Activated naive CD8-positive, alpha-beta T cell treated with anti-CD3 and anti-CD28 coated beads, Interleukin-2, amount 50 U/mL, for 24 hours (primary cell): ENCODE measurements at places on chromosomes 5 and 9.

DNA sequence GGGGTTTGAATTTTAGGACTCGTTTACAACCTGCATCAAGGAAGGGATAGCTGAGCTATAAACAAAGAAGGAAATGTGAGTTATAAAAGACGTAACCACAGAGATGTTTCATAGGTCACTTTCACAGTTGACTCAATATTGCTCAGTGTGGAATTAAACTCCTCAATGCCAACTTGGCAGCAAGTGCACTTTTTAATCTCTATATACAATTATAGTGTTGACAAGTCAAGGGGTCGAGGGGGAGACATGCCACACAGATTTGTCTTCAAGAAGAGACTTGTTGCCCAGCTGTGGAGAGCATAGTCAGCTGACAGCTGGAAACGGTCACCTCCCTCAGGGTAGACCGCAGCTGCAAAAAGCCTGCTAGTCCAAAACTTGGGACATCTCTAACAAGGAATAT is 163.4 kb upstream of the DMAC1 start:
- no peak for DNase-seq
- no peak overlapping the region for H3K27ac ChIP-seq

DNA sequence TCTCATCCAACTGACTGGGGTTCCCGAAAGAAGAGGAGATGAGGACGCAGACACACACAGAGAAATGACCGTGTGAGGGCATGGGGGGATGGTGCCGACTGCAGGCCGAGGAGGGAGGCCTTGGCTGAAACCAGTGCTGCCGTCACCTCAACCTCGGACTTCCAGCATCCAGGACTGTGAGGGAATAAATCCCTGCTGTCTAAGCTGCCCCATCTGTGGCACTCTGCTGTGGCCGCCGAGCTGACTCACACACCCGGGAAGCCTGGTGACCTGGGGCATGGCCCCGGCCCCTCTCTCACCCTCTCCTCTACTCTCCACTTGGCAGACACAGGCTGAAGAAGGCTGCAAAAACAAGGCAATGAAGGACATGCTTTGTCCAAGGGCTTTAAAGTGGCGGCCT is 4.4 kb upstream of the COL5A1 start:
- H3K27ac ChIP-seq, result no peak overlapping the region
- H3K27me3 ChIP-seq, result peaks cover 15% of the 10 kb centered on the region
- no peaks in the 10 kb centered on the region for H3K36me3 ChIP-seq
- DNase-seq, result no peak
- no peaks in the 10 kb centered on the region for H3K4me1 ChIP-seq

DNA sequence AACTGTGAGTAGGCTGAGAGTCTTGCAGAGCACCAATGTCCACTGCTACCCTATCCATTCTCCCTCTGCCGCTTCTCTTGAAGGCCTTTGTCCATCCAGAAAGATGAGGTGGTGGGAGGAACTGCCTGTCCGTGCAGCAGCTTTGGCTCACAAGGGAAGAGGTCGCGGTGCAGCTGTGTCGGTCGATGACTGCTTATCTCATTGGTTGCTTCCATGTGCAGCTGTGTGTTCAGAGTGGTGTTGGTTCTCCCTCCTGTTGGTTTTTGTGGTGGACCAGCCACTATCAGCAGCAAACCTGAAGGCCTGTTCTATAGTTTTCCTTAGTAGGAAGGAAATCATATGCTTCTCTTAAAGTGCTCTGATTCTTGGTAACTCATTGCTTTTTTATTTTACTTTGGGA is 40.7 kb downstream of the SPTAN1 start:
- H3K4me3 ChIP-seq, result no peak overlapping the region
- peaks cover 2% of the 10 kb centered on the region for H3K4me1 ChIP-seq
- H3K27ac ChIP-seq, result no peak overlapping the region
- H3K27me3 ChIP-seq, result no peaks in the 10 kb centered on the region
- no peak for DNase-seq

DNA sequence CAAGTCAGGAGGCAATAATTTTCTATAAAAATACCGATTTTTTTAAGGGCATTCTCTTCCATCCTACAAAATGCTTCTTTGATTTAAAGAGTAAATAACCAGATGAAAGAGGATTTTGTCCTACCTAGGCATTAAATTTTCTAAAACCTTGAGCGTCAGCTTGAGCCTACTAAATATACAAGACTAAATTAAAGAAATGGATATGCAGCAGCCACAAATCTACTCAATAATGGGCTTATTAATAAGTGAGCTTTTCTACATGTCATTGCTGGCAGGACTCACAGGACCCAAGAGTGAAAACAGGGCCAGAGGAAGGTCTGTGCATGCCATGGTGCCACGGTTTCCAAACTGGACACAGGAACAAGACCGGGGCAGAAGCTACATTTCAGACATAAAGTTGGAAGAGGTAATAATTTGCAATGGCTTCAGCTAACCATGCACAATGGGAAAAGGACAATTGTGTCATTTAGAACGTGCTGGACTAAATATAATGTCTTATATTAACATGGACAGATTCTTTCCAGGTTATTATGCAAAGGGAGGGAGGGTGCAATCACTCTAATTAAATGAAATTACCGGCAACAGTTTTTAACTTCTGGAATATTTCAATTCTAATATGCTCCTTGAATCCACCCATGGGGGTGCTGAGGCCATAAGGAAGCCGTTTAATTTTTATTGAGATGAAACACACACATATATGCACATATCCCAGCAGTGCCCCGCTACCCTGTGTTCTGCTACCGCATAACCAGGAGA is 5.2 kb downstream of the WHRN start:
- DNase-seq, result no peak
- no peak overlapping the region for H3K4me3 ChIP-seq
- peaks cover 46% of the 10 kb centered on the region for H3K4me1 ChIP-seq
- peaks cover 6% of the 10 kb centered on the region for H3K27me3 ChIP-seq
- H3K36me3 ChIP-seq, result no peaks in the 10 kb centered on the region

- no peak overlapping the region for H3K27ac ChIP-seq
- no peak for DNase-seq
- no peaks in the 10 kb centered on the region for H3K36me3 ChIP-seq
- no peaks in the 10 kb centered on the region for H3K27me3 ChIP-seq
- no peaks in the 10 kb centered on the region for H3K4me1 ChIP-seq
Observed at GRCh38 chr9:117696154-117696553, 8.0 kb upstream of the TLR4 start.

DNA sequence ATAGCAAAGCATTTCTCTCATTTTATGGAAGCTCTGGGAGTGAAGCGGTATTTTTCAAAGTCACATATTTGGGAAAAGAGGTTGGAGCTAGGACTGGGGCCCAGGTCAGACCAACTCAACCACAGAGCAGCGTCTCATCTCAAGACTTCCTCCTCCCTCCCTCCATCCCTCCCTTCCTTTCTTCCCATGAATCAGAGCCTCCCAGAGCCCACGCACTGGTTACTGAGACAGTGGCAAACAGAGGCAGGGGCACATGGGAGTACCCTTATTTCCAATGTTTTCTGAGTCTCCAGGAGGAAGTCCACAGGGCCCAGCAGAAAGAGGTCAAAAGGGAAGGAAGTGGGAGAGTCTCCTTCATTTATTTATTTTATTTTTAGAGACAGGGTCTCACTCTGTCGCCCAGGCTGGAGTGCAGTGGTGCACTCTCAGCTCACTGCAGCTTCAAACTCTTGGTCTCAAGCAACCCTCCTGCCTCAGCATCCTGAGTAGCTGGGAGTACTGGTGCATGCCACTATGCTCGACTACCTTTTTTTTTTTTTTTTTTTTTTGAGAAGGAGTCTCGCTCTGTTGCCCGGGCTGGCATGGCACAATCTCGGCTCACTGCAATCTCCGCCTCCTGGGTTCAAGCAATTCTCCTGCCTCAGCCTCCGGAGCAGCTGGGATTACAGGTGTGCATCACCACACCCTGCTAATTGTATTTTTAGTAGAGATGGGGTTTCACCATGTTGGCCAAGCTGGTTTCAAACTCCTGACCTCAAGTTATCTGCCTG is 52.5 kb upstream of the CDKN2AIPNL start:
- H3K36me3 ChIP-seq, result no peaks in the 10 kb centered on the region
- no peak overlapping the region for H3K4me3 ChIP-seq
- DNase-seq, result no peak
- peaks cover 25% of the 10 kb centered on the region for H3K4me1 ChIP-seq

- H3K27me3 ChIP-seq, result peaks cover 71% of the 10 kb centered on the region
- H3K4me1 ChIP-seq, result peaks cover 13% of the 10 kb centered on the region
- no peak for DNase-seq
- peak within 1 kb of the TSS; percentile 59 for H3K4me3 ChIP-seq
Observed at GRCh38 chr5:141430332-141431113, at the start of gene PCDHGA12. Gene PCDHGA12, plus strand, starts transcription at chr5:141430507. Its CDS starts 253 bp downstream, at chr5:141430760.

DNA sequence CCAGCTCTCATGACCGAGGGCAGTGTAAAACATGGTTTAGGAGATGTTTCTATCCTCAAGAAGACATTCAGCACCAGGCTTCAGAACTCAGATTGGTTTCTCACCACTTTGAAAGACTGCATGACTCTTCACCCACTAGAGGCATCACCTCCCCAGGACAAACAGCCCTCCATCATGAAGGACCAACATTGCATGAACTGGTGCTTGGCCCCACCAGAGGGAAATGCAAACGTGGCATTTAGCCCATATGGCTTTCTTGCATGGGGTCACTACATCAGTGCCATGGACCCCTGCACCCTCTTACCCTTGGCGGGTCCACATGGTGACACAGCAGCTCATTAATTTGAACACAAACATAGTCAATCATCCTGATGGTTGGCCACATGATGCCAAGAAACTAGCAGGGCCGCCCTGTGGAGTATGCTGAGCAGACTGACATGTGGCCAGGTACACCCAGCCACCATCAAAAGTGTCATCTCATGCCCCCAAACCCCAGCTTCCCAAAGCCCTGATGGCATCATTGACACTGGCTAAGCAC is 129.5 kb upstream of the FSTL4 start:
- peaks cover 4% of the 10 kb centered on the region for H3K27me3 ChIP-seq
- H3K36me3 ChIP-seq, result no peaks in the 10 kb centered on the region
- H3K4me3 ChIP-seq, result no peak overlapping the region

GRCh38 chr5:41686767-41687166 is 176.4 kb upstream of the PLCXD3 start:
- H3K27ac ChIP-seq, result no peak overlapping the region
- no peaks in the 10 kb centered on the region for H3K36me3 ChIP-seq
- no peak overlapping the region for H3K4me3 ChIP-seq

DNA sequence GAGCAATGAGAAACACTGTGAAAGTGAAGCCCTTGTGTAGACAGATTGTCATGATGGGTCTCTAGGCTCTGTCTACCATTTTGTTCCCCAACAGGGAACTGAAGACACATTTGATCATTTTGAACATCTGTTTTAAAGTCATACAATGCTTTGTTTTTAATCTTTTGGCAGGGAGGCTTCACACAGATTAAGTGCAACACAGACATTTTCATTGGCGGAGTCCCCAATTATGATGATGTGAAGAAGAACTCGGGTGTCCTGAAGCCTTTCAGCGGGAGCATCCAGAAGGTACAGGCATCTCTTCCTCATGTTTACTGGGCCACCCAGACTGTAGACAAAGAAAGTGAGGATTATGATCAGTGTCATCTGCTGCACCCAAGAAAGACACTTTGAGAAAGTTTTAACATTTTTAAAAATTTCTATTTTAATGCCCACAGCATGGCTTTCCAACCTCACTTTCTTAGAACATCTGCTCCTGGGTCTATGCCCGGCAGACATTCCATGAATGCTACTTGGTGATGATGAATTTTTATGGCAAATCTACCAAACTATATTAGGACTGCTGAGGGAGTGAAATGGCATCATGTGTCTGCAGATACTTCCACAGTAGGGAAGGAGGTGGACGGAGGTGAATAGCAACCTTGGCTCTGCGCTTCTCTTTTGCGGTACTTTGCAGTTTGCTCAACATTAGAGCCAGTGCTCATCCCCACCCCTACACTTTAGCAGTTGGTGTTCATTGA is 121.3 kb downstream of the LIFR start:
- H3K36me3 ChIP-seq, result no peaks in the 10 kb centered on the region
- peaks cover 30% of the 10 kb centered on the region for H3K27me3 ChIP-seq
- H3K27ac ChIP-seq, result no peak overlapping the region

- H3K4me1 ChIP-seq, result no peaks in the 10 kb centered on the region
- DNase-seq, result no peak
- H3K27me3 ChIP-seq, result peaks cover under 1% of the 10 kb centered on the region
- H3K27ac ChIP-seq, result no peak overlapping the region
- no peak overlapping the region for H3K4me3 ChIP-seq
Observed at GRCh38 chr9:35856206-35856605, 14.0 kb downstream of the OR13J1 start.

DNA sequence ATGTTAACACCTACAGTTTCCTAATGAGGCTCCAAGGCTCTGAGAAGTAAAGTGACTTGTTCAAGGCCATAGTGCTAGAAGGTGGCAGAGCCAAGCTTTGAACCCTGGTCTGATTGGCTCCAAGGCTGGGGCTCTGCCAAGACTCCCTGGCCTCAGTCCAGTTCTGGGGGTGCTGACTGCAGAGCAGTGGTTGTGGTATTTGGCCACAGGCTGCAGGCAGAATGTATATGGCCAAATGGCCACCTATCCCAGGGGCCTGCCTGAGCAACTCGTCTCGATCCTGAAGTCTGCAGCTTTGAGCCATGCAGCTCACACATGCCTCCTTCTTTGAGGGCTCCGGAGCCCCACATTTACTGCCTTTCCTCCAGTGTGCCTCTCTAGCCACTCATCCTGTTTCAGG is 9.7 kb upstream of the NEK6 start:
- peaks cover 2% of the 10 kb centered on the region for H3K27me3 ChIP-seq
- H3K36me3 ChIP-seq, result no peaks in the 10 kb centered on the region
- no peak overlapping the region for H3K27ac ChIP-seq
- no peak for DNase-seq

- H3K27ac ChIP-seq, result no peak overlapping the region
- no peak overlapping the region for H3K4me3 ChIP-seq
- H3K27me3 ChIP-seq, result no peaks in the 10 kb centered on the region
- H3K4me1 ChIP-seq, result peaks cover 19% of the 10 kb centered on the region
- peaks cover 70% of the 10 kb centered on the region for H3K36me3 ChIP-seq
- no peak for DNase-seq
Observed at GRCh38 chr5:157324237-157324636, 58.3 kb downstream of the CYFIP2 start.
